ENCODE measurements at places on chromosomes 3 and 15.

- DNase-seq, result no peak
Measured at GRCh38 chr3:11622586-11623550, 20.8 kb downstream of the VGLL4 start.

- DNase-seq, result peak; percentile 52
Measured at GRCh38 chr3:5186089-5186857, 1.2 kb upstream of the EDEM1 start.

- DNase-seq, result peak; percentile 80
Measured at GRCh38 chr15:64044300-64045100, 1.8 kb downstream of the DAPK2 start.

- peak; percentile 52 for DNase-seq
Measured at GRCh38 chr15:52803467-52804306, 13.6 kb upstream of the ONECUT1 start.

DNA sequence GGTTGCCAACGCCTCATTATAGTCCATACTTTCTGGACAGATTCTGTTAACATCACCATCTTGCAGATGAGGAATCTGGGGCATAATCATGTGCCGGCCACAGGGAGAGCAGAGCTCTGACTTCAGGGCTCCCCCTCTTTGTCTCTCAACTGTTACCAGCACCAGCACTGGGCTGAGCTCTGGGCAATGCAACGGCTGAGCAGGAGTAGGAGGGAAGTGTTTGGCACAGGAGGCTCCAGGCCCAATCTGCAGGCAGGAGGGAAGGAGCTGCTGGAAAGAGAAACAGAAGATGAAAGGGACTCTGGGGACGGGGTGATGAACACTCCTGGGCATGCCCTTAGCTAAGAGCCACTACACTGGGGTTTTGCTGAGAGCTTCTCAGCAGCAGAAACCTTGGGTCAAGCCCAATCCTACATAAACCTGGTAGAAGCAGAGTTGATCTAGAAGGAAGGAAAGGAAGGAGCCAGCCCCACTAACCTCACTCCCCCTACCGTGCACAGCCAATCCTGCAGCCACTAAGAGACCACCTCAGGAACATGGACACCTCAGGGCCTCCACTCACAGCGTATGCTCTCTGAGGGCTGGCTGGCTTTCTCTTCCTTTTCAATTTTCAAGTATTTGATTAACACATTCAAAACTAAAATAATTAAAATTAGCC is 73.1 kb upstream of the SPATA12 start:
- DNase-seq, result no peak

- no peak for DNase-seq
Measured at GRCh38 chr3:106161246-106161645, 292.4 kb upstream of the CBLB start.

- no peak for DNase-seq
Measured at GRCh38 chr15:41914411-41914810, 20.6 kb upstream of the SPTBN5 start.

DNA sequence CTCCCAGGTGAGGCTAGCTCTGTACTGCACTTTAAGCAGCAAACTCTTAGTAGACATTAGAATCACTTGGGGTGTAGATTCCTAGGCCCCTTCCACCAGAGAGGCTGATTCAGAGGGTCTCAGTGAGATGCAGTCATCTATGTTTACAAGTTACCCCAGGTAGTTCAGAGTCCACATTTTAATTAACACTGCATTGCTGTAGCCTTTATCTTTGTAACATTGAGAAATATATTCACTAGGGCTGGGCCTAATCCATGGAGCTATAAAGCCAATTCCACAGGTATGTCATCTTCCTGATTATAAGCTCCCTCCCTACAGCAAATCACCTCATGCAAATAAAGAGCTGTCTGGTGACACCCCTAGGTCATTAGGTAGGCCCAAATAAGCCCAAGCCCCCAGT is 39.6 kb upstream of the STT3B start:
- no peak for DNase-seq

GRCh38 chr3:18840535-18841137 is 307.7 kb upstream of the KCNH8 start:
- DNase-seq, result no peak

DNA sequence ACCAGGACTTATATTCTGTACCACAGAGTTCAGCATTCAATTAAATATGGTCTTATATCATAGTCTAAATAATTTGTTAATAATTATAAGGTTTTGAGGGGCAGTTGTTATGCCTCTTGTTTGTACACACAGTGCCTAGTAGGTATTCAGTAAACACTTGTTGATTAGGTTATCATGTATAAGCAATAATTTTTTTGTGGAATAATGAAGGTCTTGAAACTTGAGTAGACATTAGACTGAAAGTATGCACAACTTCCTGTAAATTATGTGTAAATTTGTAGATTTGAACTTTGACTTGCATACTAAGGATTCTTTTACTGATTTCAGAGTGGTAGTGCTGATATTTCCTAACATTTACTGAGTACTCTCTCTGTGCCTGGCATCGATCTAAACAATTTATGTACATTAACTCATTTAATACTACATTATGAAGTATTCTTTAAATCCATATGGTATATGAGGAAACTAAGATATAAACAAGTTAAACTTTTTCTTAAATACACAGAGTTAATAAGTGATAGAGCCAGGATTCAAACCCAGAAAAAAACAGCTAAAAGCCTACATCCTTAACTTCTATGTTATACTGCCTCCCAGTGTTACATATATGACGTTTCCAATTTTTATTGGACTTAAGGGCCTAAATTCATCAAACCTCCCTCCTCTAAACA is 65.1 kb downstream of the GLCE start:
- no peak for DNase-seq

GRCh38 chr3:122023335-122023910 is 1.4 kb upstream of the ILDR1 start:
- DNase-seq, result no peak

GRCh38 chr3:13066236-13066635 is 7.0 kb downstream of the IQSEC1 start:
- no peak for DNase-seq

DNA sequence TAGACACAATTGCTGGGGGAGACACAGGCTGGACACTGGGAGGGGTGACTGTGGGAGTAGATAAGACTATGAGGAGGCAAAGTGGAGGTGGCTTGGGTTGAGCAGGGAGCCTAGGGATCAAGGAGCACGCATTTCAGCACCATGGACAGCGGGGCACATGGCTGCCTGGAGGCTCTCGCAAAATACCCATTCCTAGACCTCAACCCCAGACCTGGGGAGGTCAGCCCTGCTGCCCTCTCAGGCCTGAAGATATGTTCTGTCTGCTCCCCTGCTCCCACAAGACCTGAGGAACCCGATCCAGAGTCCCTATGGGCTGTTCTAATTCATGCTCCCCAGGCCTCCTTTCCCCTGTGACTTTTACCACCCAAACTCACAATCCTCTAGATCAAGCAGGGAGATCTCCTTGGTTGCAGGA is 16.0 kb upstream of the CPEB1 start:
- DNase-seq, result peak; percentile 30

DNA sequence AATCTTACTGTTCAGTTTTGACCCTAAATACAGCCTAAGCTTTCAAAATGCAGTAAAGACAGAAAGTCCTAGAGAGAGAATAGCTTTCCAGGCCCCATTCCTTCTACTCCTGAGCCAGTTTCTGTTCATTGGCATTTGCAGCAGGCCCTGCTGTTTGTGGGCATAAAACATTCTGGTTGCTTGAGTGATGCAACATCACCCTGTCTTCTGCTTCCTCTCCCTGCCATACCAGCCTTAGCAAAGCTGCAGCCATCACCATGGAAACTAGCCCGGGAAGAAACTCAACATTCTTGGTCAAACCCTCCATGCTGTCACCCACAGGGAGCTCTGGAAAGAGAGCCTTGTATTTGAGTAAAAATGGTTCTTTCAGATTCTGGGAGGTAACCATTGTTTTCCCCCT is 325.7 kb downstream of the MAGI1 start:
- no peak for DNase-seq

DNA sequence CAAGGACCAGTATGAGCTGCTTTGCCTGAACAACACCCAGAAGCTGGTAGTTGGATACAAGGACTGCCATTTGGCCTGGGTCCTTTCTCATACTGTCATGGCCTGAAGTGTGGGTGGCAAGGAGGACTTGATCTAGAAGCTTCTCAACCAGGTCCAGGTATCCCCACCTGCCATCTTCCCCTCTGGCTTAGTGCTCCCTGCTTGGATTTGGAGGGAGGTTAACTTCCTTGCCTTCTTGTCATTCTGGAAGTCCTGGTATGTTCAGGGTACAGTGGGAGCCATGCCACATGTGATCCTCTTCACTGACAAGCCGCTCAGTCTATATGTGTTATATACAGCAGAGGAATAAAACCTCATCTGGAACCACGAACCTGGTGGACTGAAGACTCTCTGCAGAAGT is 37.7 kb upstream of the TOPBP1 start:
- DNase-seq, result no peak

DNA sequence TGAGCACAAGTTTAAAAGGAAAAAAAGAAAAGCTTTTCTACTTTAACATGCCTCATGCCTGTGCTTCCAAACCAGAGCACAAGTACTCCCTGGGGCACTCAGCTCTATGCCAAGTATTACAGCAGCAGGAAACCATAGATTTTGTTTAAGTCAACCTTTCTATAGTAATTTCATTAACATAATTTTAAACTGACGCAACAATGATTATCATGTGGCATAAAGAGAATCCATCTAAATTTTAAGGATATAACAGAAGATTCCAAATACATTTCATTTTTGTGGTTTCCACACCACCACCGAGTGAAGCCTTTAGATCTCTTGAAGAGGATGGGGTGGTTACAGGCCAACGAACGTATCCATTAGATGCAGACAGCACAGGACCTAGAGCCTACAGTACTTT is 112.1 kb downstream of the TNIK start:
- no peak for DNase-seq

DNA sequence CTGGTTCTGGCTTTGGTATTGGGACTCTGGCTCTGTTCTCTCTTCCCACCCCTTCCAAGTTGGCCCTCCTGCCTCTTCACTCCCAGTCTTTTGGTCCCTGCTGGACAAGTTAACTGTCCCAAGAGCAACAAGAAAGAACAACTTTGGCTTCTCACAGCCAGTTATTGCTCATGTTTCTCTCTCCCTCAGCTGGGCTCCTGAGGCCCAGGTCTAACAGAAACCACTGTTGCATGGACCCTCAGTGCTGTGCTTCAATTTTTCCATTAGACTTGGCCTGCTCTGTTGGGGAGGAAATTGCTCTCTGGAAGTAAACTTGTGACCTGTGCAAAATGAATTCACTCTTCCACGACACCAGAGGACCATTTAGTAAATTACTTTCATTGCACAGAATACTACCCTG is 64.5 kb downstream of the CHST2 start:
- DNase-seq, result no peak

DNA sequence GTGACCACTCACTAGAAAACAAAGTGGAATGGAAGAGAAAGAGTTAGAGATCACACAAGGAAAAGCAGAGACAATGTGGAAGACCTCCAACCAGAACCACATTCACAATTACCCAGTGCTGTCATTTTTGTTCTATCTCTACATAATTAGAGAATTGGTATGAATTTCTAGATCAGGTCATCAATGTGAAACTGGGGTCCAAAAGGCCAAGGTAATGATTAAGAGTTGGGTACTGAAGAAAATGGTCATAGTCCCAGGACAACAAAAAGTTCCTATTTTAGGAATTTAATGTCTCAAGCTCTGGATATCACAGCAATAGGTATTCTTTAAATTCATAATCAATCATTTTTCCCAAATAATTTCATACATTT is 84.7 kb upstream of the PPIB start:
- DNase-seq, result no peak

DNA sequence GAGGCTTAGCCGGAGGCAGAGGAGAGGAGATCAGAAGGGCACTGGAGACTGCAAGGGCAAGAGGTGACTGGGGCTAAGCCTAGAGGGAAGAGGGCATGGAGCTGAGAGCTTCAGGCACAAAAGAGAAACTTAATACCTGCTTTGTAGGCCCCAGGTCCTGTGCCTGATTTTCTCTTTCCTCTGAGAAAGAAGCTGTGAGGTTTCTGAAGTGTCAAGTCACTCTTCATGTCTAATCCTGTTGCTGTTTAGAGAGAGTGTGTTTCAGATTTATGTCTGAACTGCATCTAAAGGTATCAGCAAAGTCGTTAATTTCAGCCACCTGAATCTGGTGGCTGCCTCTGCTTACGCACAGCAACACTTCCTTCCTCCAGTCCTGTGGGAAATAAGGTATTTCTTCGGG is 106.9 kb upstream of the RNU6-1 start:
- peak; percentile 14 for DNase-seq

DNA sequence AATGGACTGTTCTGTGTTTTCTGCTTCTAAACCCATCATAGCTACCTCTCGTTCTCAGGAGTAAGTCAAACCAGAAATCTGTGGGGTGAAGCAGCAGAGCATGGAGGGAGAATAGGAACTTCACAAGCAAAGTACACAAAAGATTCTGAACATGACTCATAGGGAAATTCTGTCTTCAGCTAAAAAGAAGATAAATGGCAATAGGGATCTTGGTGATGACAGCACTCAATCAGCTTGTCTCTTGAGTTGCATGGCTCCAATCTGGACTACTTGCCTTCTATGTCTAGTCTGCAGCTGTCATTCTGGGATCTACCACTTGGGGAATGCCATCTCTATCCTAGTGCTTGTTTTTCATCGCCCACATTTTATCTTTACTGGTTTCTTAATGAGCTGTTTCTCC is 13.5 kb upstream of the GRAMD1C start:
- peak; percentile 46 for DNase-seq

DNA sequence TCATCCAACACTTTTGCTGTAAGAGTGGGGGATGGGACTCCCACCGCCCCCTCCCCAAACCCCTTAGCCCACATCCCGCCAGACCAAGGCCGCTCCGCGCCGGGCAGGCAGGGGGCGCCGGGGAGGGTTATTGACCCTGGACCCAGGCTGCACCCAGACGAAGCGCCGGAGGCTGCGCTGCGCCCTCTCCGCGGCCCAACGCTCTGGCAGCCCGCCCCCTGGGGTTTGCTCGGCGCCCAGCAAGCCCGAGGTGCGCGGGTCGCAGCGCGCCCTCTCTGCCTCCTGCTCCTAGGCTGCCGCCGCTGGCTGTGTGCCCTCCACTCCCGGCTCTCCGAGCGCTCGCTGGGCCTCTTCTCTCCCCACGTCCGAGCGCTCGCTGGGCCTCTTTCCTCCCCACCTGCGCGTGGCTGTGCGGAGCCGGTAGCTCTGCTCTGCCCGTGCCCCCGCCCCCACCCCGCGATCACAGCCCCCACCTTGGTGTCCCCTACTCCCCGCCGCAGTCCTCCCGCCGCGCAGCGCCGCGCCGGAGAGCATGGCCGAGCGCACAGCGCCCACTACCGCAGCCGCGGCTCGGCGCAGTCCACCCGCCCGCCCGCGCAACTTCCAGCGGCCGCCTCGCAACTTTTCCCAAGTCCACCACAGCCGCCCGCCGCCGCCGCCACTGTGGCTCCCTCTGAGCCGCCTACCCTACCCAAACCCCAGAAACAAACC is 1.2 kb downstream of the MECOM start:
- peak; percentile 69 for DNase-seq

DNA sequence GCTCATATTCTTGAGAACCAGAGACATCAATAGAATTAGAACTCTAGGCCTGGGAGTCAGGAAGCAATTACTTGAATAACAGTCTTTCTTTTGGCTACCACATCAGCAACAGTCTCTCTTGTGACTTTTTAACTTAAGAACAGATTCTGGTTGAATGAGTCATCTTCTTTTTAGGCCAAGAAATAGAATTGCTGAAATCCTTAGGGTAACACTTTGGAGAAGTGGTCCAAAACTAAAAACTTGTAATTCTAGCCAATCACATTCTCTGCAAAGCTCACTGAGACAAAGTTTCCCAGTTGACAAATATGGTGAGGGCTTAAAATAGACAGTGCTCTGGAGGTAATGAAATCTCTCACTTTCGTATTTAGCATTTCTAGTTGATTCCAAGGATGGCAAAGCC is 238.0 kb downstream of the SHOX2 start:
- DNase-seq, result no peak

- DNase-seq, result peak; percentile 1
Measured at GRCh38 chr3:15120986-15121385, 22.0 kb upstream of the RBSN start.

- no peak for DNase-seq
Measured at GRCh38 chr3:130926504-130926903, 32.6 kb downstream of the ATP2C1 start.

Measured in B cell (primary cell).